Stimulated activated effector memory CD8-positive, alpha-beta T cell treated with anti-CD3 and anti-CD28 coated beads, Interleukin-12 subunit alpha, Interleukin-12 subunit beta, amount 100 ng/mL, for 72 hours (primary cell): ENCODE measurements at places on chromosomes 2 and 18.

DNA sequence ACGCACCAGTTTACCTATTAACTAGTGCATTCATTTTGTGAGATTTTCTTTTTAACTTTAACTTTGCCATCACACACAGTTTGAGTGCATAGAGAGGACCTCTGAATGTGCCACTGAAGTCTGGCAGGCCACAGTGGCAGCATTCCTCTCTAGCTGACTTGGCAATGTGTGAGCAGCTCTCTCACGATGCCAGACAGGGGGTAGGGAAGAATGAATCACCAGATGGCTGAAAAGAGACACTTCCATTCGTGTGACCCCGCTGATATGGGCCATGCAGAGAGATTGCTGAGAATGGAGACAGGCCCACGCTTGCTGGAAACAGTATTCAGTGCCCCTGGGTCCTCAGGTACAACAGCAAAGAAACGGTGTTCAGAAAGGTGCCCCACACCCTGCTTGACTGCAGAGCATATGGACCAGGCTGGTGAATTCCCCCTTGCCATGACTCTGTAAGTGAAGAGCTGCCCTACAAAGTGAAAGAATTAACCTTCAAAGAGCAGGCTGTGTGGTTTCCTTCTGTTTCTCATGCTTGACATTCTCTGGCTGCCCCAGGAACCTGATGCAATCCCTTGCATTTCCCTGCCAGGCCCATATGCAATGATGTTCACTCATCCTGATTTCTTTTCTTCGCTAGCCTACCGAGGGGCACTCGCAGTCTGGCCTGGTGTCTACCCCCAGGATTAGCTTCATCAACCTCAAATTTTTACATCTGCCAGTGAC lies 236.1 kb downstream of the CDH20 start:
- DNase-seq: no peak

DNA sequence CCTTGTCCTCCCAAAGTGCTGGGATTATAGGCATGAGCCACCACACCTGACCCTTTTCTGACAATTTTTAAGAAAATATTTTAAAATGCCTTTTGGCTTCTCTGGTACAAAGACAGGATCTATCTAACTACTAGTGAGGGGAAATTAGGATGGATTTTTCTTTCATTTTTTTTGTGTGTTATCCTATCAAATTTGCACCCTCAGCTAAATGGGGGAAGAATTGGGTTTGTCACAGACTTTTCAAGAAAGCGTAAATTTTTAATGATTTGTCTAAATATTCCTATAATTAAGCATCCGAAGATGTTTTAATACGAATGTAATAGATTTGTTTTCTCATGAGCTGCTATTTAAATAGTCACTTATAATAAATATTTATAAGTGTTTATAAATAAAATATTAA lies 340.0 kb upstream of the ETAA1 start:
- no peak for DNase-seq

GRCh38 chr2:233981574-233982420 lies 64.6 kb downstream of the TRPM8 start:
- no peak for DNase-seq

DNA sequence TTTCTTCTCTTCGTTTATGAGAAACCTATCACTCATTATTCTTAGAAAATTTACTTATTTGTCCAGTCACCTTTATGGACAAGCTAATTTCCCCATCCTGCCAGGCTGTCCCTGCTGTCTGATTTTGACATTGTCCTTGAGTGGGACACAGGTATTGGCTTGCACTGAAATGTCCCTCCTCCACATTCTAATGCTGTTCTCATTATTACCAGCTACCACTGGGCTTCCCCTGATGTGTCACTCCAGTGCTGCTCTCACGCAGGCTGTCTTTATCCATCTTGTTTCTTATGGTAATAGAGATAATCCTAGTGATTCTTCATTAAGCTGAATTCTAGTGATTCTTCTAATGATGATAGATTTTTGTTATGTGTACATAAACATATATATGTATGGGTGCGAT lies 48.1 kb upstream of the RBMS1 start:
- no peak for DNase-seq

DNA sequence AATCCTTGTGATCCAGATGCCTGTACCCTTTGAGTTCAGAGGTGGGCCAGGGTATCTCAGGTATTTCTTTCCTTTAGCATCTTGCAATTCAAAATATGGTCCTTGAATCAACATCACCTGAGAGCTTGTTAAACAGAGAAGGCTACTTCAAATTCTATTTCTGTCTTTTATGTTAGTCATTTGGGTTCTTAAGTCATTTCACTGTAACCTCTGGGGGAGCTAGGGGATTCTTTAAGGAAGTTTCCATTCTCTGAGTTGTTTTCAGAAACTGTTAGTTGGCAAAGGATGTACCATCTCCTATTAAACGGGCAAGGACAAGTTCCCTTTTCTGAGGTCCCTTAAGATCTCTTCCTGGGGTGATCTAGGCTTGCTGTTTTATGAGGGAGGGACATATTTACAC lies 16.6 kb downstream of the CFLAR start:
- peak; percentile 46 for DNase-seq

DNA sequence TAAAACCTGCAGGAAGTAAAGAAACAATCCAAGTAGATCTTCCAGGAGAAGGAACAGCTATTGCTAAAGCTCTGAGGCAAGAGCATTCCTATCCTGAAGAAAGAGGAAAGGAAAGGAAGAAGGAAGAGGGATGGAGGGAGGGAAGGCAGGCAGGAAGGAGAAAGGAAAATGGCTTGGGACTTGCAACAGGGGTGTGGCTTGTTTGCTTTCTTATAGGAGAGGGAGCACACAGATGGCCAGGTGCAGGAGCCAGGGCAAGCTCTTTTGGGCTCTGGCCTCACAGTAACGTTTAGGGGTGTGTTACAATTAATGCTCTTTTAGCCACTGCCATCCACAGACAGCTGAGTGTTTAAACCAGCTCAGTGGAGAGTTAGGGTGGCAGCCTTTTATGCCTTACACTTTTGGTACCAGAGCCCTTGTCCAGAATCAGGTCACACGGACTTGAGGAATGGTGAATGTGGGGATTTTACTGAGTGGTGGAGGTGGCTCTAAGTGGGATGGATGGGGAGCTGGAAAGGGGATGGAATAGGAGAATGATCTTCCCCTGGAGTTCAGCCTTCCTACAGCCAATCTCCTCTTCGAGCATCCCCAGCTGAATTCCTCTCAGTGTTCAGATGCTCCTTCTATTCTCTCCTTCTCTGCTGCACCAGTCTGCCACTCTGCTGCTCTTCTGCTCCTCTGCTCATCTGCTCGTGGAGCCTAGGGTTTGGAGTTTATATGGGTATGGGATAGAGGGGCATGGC lies 108.7 kb upstream of the SLC39A10 start:
- DNase-seq: no peak

- DNase-seq: no peak
Observed at GRCh38 chr2:104944495-104944894, 90.6 kb downstream of the POU3F3 start.

- DNase-seq: no peak
Observed at GRCh38 chr2:26270373-26270772, 25.6 kb downstream of the HADHB start.

DNA sequence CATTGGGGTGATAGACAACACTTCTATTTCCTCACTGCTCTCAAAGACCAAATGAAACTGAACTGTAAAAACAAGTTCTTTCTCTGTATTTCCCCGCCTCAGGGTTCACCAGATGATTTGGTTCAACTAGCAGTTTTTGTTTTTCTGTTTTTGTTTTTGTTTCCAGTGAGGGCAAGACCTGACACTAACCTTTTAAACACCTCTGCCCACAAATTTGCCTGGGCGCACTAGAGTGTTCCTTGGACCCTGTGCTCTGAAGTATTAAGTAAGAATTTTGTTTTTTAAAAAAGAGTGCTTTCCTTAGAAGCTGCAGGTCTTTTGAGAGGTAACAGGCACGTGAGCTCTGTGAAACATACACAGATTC lies 92.9 kb downstream of the DYSF start:
- no peak for DNase-seq

GRCh38 chr2:105806996-105807395 lies 62.3 kb downstream of the NCK2 start:
- no peak for DNase-seq

- no peak for DNase-seq
Observed at GRCh38 chr18:27314996-27315395, 129.9 kb upstream of the CHST9 start.

GRCh38 chr2:20371323-20372025 lies 20.8 kb upstream of the PUM2 start:
- no peak for DNase-seq

DNA sequence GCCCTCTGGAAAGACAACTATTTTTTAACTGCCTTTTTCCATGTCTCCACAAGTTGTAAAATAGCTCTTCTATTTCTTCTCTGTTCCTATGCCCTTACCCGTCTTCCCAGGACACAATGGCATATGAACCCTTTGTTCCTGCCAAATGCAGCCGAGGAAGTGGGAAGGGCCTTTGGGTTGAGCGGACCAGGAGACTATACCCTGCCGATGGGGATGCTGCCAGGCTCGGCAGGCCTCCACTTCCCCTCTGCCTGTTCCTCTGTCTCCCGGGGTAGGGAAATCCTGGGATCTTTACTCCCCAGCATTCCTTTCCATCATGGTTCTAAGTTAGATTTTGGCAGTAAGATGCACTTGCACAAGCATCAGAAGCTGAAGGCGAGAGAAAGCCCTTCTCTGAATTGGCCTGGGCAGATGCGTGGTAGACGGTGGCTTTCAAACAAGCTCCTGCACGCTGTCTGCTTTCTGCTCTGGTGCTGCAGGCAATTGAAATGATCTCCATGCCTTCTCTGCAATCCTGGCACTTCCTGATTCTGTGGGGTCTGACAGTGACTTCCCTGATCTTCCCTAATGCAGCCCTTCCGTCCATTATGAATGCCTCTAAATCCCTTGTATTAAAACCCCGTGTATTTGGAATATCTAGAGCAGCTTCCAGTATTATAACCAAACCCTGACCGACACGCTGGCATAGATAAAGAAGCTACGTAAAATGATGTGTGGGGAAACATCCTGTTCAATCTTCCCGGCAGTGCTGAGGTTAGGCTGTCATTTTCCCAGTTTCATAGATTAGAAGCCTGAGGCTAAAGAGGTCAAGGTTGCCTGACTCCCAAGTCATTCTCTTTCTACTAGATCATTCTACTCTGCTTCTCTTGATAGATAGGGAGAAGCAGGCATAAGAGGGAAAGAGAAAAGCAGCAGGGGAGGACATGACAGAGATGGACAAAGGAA lies 69.8 kb downstream of the MCFD2 start:
- DNase-seq: no peak

GRCh38 chr2:23692851-23693605 lies 233.9 kb downstream of the ATAD2B start:
- no peak for DNase-seq
